ENCODE measurements at places on chromosomes 7 and 10.

DNA sequence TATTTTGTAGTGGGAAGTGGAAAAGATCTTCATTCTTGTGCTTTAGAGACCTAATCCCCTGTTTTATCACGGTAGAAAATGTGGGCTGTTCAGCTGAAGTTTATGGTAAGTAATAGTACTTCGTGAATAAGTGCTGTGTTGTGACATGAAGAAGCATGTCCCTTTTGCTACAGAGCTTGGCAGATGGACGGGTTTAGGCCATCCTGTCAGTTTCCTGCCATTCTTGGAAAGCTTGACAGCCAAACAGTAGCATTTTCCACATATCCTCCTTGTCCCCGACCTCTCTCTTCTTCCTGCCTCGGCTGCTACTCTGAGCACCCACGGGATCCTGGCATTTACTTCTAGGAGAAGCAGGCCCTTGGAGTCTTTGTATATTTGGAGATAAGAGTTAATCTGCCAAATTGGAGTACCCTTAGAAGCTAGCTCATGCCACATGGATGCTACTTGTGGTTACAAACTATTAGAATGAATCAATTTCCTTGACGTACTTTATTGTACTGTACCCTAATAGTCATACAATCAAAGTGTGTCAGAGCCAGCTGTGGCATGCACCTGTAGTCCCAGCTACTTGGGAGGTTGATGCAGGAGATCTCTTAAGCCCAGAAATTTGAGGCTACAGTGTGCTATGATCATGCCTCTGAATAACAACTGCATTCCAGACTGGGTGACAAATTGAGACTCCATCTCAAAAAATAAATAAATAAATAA is 39.2 kb downstream of the PNLIPRP3 start:
- DNase-seq, result no peak

DNA sequence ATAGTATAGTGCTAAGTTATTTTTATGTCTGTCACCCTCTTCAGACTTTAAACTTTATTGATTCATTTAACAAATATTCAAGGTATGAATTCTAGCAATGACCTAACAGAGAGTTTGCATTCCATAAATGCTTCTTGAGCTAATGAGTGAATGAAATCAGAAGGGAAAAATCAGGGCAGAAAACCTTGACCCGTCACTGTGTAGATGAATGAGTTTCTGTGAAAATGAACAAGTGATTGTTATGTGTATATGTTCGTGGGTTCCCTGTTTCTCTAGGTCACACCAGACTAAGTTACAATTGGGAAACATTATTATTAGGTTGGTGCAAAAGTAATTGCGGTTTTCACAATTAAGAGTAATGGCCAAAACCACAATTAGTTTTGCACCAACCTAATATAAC is 30.1 kb downstream of the APBB1IP start:
- no peak for DNase-seq

DNA sequence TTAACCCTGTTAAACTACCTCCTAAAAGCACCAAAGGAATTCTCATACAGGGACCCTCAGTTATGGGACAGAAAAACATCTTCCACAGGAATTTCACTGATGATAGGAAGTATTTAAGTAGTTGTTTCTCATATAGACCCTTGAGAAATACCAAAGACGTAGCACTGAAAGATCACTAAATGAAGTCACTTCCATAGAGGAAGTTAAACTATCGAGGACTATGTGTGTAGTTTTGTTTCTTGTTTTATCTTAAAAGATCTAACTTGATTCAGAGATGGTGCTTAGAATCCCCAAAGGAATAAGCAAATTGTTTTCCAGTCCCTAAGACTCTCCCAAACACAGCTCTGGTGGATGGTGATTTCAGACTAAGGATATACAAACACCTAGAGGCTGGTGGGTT is 94.8 kb upstream of the AFAP1L2 start:
- no peak for DNase-seq

- DNase-seq, result no peak
Observed at GRCh38 chr7:143882020-143882603, 19.9 kb downstream of the TCAF1 start.

DNA sequence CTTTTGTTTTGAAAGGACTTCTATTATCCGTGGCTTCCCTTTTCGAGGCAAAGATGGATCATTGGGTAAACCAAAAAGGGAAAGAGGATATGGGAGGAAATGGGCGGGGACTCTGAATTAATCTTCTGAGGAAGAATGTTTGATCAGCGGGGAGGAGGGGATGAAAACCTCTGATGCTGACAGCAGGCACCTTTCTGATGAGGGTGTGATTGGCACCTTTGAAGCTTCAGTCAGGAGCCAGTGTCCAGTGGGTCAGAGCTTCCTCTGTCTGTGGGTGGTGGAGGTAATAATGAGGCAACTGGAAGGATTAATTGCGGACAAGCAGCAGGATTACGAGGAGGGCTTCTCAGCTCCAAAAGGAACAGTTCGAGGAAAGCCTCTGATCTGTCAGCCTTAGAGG is 877.6 kb downstream of the LRMDA start:
- no peak for DNase-seq

GRCh38 chr7:81210137-81211064 is 291.6 kb upstream of the SEMA3C start:
- DNase-seq, result no peak

DNA sequence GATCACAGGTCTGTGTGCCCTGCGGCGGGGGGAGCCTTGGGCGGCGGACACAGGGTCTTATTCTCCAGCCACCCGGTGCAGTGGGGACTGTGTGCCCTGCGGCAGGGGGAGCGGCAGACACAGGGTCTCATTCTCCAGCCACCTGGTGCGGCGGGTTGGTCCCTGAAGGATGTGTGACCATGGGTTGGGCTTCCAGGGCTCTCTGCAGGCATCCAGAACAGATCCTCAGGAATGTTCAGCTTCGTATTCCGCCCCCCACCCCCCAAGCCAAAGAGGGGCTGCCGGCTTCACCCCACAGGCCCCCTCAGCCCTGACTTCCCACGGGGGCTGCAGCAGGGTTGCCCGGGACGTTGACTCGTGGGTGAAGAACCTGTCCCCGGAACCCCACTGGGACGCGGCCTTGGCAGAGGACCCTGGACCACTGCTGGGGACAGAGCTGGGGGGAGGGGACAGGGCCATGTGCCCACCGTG is 154.5 kb upstream of the PPP2R2D start:
- no peak for DNase-seq

- DNase-seq, result no peak
Observed at GRCh38 chr10:19017116-19017890, 31.3 kb upstream of the MALRD1 start.

DNA sequence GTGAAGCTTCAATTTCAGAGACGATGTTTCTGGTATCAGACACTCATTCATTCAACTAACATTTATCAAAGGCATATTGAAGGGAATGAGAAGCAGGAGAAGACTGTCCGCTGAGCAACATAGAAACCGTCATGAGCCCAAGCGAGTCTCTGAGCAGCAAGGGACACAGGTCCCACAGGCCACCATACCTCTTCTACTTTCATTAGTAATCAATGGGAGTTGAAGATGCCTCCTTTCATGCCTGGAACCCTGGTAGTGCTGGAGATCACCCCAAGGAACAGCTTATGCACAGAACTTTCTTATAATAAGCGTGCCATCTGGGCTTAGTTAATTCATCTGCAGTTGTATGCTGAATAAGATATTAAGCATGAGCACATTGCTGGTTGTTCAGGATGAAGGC is 1.2 kb downstream of the PAX4 start:
- DNase-seq, result no peak

DNA sequence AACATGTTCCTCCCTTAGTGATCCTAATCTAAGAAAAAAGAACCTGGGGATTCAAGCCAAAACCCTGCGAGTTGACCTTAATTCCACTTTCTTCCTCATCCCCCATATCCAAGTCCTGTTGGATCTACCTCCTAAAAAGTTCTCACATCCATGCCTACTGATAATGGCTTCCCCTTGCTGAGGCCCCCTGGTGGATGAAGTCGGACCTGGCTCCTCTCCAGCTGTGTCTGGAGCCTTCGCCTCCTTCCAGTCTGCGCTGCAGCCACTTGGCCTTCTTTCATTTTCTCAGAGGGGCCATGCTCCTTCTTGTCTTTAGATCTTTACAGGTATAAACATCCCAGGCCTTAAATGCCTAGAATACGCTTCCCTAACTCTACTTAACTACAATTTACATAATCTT is 8.1 kb downstream of the PDE1C start:
- no peak for DNase-seq

GRCh38 chr7:27260211-27260610 is 17.6 kb downstream of the EVX1 start:
- no peak for DNase-seq

- no peak for DNase-seq
Observed at GRCh38 chr7:139095194-139095659, 14.3 kb downstream of the ZC3HAV1 start.

GRCh38 chr7:109190766-109191398 is 621.2 kb downstream of the DNAJB9 start:
- DNase-seq, result no peak

DNA sequence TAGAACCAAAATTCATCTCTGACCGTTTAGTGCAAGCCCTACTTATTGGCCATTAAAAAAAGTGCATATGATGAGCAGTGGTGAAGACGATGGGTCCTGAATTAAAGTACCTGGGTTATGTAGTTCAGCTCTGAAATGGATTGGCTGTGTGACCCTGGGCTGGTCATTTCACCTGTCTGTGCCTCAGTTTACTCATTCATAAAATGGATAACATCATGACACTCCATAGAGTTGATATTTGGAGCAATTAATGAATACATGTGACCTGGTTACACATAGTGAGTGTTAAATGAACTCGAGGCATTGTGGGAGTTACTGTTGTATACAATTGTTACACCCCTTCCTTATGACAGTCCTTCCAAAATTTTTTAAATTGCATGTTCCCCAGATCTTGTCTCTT is 9.1 kb downstream of the MAP3K8 start:
- no peak for DNase-seq

GRCh38 chr7:34133983-34134782 is 228.8 kb downstream of the BMPER start:
- no peak for DNase-seq

GRCh38 chr10:106181501-106181900 is 983.0 kb downstream of the SORCS1 start:
- DNase-seq, result peak; percentile 46

GRCh38 chr10:127408733-127409132 is 140.4 kb upstream of the NPS start:
- no peak for DNase-seq

- peak; percentile 35 for DNase-seq
Observed at GRCh38 chr10:124791547-124792348, at the start of gene EEF1AKMT2. TSS of gene EEF1AKMT2 (minus strand) at chr10:124791887. CDS start at chr10:124791833, 54 bp downstream.

- DNase-seq, result no peak
Observed at GRCh38 chr10:113425541-113425951, 127.3 kb upstream of the HABP2 start.

GRCh38 chr7:17195576-17195975 is 102.9 kb upstream of the AHR start:
- no peak for DNase-seq

DNA sequence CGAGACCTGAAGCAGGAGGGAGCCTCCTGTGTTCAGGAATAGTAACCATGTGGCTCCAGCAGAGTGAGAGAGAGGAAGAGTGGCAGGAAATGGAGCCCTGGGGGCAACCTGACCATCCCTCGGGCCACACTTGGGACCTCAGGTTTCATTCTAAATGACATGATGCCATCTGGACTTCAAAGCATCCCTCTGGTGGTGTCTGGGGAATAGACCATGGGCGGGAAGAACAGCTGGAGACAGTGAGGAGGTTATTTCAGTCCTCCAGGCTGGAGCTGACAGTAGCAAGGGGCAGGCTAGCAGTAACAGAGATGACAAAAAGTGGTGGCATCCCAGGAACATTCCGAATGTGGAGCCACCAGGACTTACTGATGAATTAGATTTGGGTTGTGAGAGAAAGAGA is 44.8 kb downstream of the AKR1B1 start:
- no peak for DNase-seq

- no peak for DNase-seq
Observed at GRCh38 chr7:145848691-145849090, 267.9 kb upstream of the CNTNAP2 start.

DNA sequence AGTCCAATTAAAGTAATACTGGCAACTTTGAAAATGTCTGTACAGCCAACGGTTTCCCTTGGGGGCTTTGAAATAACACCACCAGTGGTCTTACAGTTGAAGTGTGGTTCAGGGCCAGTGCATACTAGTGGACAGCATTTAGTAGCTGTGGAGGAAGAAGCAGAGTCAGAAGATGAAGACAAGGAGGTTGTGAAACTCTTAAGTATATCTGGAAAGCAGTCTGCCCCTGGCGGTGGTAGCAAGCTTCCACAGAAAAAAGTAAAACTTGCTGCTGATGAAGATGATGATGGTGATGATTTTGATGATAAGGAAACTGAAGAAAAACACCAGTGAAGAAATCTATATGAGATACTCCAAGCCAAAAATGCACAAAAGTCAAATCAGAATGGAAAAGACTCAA is 72.2 kb downstream of the ZNF783 start:
- DNase-seq, result no peak

GRCh38 chr7:77982926-77983550 is 184.5 kb downstream of the PHTF2 start:
- DNase-seq, result no peak

DNA sequence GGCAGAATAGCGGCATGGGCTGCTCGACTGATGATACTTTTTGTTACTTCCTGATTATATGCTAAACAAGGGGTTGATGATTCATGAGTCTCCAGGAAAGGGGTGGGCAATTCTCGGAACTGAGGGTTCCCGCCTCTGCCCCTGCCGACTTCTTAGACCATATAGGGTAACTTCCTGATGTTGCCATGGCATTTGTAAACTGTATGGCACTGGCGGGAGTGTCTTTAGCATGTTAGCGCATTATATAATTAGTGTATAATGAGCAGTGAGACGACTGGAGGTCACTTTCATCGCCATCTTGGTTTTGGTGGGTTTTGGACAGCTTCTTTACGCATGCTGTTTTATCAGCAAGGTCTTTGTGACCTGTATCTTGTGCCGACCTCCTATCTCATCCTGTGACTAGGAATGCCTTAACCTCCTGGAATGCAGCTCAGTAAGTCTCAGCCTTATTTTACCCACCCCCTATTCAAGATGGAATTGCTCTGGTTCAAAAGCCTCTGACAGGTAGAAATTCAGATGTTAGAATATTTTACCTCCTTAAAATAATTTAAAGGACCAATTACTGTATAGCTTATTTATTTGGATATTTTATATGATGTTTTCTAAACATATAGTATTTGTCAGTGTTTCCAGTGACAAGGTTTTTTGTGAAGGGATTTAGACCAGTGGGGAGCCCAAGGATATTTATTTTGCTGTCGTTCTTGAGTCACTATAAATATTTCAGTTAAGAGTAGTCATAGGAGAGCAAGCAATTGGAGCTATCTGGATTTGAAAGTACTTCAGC is 90.1 kb upstream of the PIK3CG start:
- DNase-seq, result no peak

GRCh38 chr10:42697926-42698325 is 59.6 kb upstream of the ZNF33B start:
- no peak for DNase-seq

- DNase-seq, result no peak
Observed at GRCh38 chr7:104024632-104025031, 35.2 kb upstream of the RELN start.

GRCh38 chr7:69845721-69846495 is 247.6 kb downstream of the AUTS2 start:
- no peak for DNase-seq

GRCh38 chr10:17232276-17232960 is 4.4 kb downstream of the VIM start:
- no peak for DNase-seq

GRCh38 chr10:99527526-99528493 is 4.9 kb upstream of the NKX2-3 start:
- DNase-seq, result no peak

GRCh38 chr7:148191391-148192065 is 399.0 kb upstream of the C7orf33 start:
- DNase-seq, result no peak
